Central memory CD4-positive, alpha-beta T cell (primary cell): ENCODE measurements at places on chromosomes 6 and 20.
A peak's percentile ranks its signal among the peaks of the same experiment; 100 is the strongest.

- no peak for DNase-seq
These were observed 7.2 kb downstream of the SNX21 start for GRCh38 chr20:45840700-45841198.

DNA sequence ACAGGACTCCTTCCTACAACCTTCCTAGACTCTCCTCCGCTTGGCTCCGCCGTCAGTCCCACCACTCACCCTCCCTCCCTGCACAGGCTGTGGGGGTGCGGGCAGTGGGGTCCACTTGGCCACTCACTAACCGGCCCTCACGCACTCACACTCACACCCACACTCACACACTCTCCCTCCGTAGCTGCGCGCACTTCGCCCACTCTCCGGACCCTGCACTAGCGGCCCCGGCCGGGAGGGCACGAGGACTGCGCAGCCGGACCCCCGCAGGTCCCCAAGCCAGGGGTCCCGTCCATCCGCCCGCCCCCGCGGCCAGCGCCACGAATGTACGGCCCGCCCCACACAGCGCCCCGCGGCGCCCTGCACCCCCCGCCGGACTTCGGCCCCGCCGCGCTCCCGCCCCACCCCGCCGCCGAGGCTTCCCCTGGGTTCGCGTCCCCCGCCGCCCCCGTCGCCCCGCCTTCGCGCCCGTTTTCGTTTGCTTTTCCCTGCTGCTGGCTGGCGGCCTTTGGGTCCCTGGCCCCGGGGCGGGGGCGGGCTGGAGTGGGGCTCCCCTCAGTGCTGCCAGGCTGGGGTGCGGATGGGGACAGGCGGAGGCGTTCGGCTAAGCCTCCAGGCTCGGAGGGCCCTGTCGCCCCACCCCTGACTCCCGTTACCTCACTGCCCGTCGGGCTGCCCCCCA is 23.0 kb upstream of the SLC22A7 start:
- DNase-seq: peak; percentile 13

DNA sequence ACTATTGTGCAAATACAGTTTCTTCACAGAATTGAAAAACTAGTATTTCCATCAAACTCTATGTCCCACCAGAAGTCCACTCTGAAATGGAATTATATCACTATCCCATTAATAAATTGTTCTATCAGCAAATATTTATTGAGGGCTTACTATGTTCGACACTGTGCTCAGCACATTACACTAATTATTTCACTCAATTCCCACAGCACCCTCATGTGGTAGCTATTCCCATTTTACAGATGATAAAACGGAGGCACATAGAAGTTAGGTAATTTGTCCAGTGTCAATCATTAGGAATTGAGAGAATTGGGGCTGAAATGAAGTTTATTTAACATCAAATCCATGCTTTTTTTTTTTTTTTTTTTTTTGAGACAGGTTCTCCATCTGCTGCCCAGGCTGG is 52.5 kb downstream of the MKKS start:
- no peak for DNase-seq

- no peak for DNase-seq
These were observed 60.1 kb downstream of the PPP1R14C start for GRCh38 chr6:150202934-150203333.

DNA sequence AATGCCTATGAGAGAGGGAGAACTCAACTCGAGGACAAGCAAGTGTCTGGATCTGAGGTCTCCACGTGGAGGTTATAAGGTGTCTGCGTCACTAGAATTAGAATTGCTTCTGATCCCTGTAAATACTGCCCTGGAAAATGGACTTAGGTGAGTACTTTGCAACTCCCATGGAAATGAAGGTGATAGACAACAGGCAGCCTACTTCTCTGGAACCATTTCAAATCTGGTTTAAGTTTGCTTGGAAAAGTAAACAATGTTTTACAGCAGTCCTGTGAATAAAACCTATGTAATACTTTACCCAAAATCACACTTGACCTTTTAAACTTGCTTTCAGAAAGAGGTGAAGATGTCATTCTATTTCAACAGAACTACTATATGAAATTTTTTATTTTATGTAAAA is 70.1 kb upstream of the TENT5A start:
- DNase-seq: no peak

DNA sequence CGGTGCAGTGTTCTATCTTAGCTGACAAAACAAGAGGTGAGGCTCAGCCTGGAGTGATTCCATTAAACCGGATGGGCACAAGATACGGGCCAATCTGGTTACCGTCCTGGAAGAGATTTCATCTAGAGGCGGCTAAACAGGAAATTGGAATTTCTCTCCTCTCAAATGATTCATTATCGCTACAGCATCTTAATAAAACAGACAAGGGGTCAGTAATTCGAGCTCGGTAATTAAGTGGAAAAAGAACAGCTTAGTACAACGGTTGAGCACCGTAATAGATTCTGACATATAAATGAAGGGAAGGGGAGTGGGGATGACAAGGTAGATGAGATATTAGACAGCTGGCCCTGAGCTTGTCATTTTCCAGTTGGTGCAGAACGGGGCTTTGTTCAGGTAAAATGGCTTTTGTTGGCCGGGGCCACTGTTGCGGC is 137.2 kb downstream of the EDN3 start:
- DNase-seq: no peak

- DNase-seq: no peak
These were observed 37.4 kb downstream of the VEGFA start for GRCh38 chr6:43807228-43808061.

GRCh38 chr6:140043357-140043756 is 668.9 kb upstream of the CITED2 start:
- no peak for DNase-seq

DNA sequence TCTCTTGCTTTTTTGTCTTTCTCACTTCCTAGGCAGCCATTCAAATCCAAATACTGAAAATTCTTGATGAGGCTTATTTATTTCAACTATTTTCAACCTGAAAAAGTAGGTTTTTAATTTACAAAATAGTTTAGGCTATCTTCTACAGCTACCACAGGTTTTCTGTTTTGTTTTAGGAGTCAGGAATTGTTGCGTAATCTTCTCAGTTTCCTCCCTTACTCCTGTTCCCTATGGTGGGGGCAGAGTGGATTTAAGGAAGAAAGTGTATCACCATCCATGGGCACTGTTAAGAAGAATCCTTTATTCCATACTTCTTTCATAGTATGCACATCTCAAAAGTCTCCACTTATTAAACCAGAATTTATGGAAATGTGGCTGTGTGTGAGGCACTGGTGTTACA is 182.4 kb downstream of the KHDC1L start:
- no peak for DNase-seq

GRCh38 chr20:44734938-44735337 is 10.7 kb upstream of the KCNK15 start:
- DNase-seq: no peak

DNA sequence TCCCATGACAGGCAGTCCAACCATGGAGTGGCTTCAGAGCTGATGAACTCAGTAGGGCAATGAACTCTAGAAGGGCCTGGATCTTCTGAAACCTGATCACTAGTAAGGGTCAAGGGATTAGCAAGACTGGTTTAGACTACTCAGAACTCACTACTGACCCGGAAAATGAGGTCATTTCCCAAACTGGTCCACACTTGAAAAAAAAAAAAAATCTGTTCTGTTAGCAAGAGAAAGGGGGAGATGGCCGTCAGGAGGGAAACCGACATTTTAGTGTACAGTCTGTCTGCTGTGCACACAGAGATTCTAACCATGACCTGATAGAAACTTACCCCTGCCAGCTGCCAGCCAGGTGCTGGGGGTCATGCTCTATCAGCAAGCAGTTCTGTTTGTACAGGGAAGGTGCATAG is 262.4 kb upstream of the AGPAT4 start:
- DNase-seq: no peak

GRCh38 chr6:37352384-37352783 is 1.4 kb upstream of the RNF8 start:
- no peak for DNase-seq

DNA sequence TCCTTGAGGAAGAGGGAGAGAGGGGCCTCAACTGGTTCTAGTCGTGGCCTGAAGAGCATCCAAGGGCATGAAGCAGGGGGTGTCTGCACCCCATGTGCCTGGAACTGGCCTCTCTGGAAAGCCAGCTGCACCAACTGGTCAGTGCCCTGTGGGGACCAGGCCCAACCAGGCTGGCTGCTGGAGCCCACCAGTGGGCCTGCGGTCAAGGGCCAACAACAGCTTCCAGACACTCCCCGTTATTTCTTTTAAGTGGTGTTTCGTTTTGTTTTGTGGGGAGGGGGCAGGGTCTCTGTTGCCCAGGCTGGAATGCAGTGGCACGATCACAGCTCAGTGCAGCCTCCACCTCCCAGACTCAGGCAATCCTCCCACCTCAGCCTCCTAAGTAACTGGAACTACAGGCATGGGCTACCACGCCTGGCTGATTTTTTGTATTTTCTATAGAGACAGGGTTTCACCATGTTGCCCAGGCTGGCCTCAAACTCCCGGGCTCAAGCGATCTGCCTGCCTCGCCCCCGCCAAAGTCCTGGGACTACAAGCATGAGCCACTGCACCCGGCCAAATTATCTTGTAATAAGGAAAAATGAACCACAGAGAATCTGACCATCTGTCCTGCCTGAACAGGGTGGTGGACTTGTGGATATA is 11.9 kb upstream of the C20orf144 start:
- DNase-seq: no peak

GRCh38 chr6:126941751-126942150 is 176.7 kb upstream of the RSPO3 start:
- DNase-seq: no peak

DNA sequence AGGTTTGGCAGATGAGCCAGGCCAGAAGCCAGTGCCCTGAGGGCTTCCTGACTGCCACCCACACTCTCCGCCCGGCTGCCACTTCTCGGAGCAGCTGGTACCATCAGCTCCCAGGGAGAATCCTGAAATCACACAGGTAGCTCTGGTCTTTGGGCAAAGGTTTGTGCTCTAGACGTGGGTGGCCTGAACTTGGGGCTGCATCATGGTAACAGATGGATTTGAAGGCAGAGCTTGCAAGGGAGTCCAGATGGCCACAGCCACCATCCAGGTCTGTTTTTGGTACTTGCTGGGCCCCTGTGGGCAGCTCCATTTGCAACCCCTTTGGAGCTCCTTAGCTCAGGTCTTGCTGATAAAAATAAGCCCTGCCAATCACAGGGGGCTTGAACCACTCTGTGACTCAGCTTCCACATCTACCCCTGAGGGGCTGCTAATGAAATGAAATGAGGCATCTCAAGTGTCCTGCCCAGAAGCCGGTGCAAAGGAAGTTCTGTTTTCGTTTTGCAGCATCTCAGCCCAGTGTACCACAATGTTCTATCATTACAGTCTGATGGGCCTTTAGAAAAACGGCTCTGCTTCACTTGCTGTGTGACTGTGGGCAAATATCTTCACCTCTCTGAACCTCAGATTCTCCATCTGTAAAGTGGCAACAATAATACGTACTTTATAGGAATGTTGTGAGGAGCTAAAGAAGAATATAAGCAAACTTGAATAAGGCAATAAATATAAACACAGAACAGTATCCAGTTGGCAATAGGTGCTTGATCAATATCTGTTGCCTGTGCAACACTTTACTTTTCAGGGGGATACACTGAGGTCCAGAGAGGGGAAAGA is 25.1 kb upstream of the CDH22 start:
- DNase-seq: no peak

DNA sequence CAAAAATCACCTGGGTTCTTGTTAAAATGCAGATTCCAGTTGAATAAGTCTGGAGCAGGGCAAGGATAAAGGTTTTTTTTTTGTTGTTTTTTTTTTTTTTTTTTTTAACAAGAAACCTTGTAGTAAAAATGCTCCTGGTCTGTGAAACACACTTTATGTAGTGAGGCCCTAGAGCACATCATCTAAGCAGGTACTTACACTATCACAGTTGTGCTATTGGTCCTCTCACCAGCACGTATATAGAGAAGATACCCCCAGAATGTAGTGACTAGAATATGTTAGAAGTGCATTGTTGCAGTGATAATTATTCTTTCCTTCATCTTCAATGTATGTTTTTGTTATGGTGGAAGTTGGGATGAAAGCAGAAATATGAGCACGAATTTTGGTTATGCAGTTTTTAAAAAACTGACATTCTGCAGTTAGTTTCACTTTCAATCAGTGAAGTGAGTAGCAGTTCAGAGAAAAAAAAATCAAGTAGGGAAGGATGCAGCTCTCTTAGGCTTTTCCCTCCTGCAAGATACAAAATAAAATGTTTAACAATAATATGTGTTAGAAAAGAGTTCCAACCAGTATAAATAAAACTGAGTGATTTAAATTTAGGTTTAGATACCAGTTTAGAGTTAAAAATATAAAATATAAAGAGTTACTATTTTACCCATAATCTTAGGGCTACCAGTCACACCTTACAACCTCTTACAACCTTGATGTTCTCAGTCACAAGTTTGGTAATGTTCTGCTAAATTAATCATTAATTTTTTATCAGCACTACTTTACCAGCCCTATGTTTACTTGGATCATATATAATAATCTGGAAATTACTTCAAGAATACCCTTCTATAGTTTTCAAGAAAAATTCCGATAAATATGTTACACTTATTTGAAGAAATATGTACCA is 9.2 kb upstream of the DEFB113 start:
- DNase-seq: no peak

- DNase-seq: no peak
These were observed 68.6 kb downstream of the THBS2 start for GRCh38 chr6:169185011-169185521.

- no peak for DNase-seq
These were observed 166.4 kb upstream of the RNF217 start for GRCh38 chr6:124795643-124796463.

DNA sequence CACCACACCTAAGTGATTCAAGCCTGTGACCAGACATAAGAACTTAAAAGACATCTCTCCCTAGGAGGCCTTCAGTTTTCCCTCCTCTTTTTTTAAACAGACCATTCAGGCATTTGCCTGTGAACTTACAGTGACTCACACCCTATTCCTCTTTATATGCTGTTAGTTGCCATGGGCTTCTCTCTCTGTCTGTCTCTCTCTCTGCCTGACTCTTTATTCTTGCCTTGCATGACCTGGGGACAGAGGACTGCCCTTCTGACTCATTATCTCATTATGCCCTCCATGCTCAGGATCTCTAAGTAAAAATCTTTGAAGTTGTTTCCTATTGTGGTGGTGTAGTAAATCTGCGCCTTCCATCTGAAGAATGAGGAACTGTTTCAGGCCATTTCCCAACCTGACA is 442.2 kb upstream of the MAN1A1 start:
- DNase-seq: no peak

GRCh38 chr20:62891111-62891510 is 29.5 kb upstream of the TCFL5 start:
- peak; percentile 58 for DNase-seq
